Stimulated activated CD4-positive, alpha-beta T cell treated with anti-CD3 and anti-CD28 coated beads, Interleukin-15, amount 100 ng/mL, for 48 hours (primary cell): ENCODE measurements at places on chromosomes 7 and 10.

GRCh38 chr7:105388356-105389087, at the start of gene SRPK2:
Gene SRPK2, minus strand, starts transcription at chr7:105388921.
- DNase-seq: peak; percentile 71

DNA sequence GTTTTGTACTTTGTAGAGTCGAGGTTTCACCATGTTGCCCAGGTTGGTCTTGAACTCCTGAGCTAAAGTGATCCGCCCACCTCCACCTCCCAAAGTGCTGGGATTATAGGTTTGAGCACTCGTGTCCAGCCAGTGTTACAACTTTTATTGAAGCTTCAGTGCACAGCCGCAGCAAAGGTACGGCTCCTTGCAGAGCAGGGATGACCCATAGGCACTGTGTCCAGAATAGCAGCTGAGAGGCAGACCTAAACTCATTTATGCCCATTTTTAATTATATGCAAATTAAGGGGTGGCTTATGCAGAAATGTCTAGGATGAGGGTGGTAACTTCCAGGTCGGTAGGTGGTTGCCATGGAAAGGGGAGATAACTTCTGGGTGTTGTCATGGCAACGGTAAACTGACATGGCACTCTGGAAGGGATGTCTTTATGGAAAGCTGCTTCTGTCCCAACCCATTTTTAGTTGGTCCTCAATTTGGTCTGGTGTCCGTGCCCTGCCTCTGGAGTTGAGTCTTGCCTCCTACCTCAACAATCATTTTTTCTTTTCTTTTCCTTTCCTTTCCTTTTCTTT, 22.7 kb downstream of the NYAP1 start:
- no peak for DNase-seq

DNA sequence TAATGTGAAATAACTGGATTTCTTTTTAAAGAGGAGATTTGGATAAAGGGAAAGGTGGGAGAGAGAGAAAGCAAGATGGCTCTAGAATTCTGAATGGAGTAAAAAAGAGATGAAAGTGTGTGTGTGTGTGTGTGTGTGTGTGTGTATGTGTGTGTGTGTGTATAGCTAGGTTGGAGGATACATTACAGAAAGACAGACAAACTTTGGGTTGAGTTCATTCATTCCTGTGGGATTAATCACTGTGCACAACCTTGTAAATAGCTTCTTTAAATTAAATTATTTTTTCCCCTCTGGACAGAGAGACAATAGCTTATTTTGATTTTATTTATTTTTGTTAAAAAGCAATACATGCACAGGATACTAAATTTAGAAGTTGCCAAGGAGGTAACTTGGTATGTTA, 7.5 kb downstream of the ASB4 start:
- no peak for DNase-seq

GRCh38 chr10:21675157-21675796, 141.2 kb downstream of the MLLT10 start:
- DNase-seq: peak; percentile 8

- DNase-seq: no peak
Measured at GRCh38 chr7:24299192-24299591, 15.2 kb downstream of the NPY start.

DNA sequence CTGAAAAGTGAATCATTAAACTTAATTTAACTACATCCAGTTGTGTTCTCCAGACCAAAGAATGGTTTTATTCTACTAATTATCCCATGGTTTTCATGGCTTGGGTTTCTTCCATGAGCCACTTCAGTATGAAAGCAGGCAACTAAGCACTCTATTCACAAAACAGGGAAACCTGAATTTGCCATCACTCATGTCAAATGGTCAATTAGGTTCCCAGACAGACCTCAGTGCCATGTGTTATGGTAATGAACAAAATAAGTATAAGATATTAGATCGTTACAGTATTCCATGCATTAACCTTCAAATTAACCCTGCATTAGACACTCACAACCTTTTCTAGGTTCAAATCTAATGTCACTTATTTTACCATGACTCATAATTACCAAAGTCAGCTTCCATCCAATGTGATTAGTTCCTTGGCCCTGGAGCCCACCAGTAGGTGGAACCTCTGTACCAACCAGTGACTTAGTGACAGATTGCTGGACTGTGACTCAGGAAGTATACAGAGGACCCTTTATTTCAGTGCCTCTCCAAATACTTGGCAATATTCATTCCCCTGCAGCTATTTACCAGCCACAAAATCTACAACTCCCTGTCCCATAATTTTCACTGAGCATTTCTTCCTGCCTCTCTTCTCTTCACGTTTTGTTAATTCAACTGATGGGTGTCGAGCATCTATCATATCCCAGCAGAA, 1270.2 kb upstream of the SORCS1 start:
- no peak for DNase-seq

GRCh38 chr7:130274983-130275591, 8.4 kb downstream of the CPA2 start:
- DNase-seq: no peak

- DNase-seq: no peak
Measured at GRCh38 chr7:117385363-117386109, 41.8 kb downstream of the ASZ1 start.

DNA sequence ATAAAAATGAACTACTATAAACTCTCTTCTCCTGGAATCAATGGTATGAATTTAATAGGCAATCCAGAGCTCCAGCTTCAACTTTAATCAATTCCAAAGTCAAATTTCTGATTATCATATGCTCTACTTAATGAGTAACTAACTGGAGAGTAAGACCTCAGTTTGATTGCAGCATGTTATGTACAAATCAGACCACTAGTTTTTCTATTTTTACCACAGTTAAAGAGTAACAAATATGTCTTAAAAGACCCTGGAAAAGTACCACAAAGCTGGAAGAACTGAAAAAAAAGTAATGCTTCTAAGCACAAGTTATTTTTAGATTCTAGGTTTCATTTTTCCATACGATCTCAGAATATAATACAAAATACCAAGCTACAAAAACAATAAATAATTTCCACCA, 56.0 kb upstream of the TNKS2 start:
- no peak for DNase-seq

- no peak for DNase-seq
Measured at GRCh38 chr7:47967708-47968107, 11.7 kb downstream of the HUS1 start.
